HT-29 (cell line): ENCODE measurements at places on chromosomes 2 and 18. TPM values are rescaled to one million over a fixed set of nuclear protein-coding genes. Genes with fewer than 3 reads are reported as not detected.

Gene RSAD2
- 0.78 and 1.6 TPM in 2 replicates for total RNA-seq

DNA sequence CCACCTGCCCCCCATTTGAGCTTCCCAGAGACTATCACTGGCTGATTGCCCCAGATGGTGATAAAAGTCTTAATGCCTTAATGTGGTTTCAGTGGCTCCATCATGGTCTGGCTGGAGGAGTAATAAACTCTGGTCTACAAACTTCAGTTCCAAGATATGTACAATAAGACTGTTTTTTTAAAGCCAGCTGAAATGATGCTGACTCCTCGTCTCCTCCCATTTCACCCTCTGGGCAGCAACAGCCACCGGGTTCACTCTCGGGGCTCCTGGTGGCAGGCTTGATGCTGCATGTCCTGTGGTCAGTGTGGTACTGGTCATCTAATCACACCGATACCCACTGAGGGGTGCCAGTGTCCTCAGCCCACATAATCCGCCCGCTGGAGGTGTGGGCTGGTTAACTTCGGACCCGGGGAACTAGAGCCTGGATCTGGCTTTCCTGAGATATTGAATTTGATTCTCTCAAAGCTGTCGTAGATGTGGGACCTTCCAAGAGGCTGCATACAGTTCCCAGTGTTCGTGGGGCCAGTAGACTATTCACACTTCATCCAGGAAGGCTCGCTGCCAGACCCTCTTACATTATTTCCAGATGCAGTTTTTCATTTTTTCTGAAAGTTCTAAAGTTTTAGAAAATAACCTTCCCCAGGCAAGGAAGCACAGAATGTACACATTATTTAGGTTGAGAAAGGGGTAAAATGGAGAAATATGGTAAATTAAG is 95.3 kb downstream of the GALR1 start:
- DNase-seq = no peak

Gene RESP18
- not detected in 2 replicates for total RNA-seq

DNA sequence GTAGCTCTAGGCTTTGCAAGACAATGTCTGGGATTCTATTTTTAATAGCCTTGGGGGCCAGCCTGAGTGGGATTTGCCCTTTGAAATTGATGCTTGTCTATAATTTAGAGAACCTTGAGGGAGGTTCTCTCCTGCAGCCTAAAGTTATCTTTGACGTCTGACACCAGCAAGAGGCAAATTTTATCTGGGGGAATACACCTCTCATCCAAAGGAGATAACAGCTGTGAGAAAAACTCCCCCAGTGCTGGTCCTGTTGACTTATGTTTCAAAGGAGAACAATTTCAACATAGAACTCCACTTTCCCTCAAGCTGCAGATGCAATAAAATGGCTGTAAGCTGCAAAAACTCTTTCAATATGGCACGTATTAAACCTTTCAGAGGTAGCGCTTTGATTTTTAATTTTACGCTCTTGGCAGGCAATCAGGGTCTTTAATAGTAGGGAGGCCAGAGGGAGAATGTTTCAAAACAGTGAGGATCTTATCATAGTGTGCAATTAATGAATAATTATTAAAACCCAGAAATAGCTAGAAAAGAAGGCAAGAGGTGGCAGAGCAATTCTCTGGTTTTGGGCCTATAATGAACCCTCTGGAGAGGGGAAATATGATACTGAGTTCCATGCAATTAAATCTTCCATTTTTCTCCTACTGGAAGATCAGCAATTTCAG is 62.4 kb downstream of the LYPD1 start:
- DNase-seq = no peak

Gene DOK6
- not detected in 2 replicates for total RNA-seq

Gene PID1
- total RNA-seq = not detected in 2 replicates

DNA sequence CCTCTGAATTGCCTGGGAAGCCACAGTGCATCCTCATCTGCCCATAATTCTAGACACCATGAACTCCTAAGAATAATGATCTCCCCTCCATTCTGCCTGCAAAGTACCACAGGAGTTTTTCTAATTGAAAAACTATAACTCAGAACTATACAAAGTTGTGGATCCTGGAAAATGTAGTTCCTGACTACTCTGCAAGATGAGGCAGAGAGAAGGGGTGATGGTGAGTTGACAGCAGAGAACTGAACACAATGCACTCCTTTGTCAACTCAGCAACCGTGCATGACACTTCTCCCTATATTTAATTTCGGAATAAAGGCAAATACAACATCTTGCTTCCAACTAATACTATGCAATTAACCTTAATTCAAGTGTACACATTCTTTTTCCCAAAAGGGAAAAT is 471.1 kb upstream of the FAM98A start:
- no peak for DNase-seq

GRCh38 chr2:148306027-148306426 is 285.1 kb downstream of the MBD5 start:
- no peak for DNase-seq

DNA sequence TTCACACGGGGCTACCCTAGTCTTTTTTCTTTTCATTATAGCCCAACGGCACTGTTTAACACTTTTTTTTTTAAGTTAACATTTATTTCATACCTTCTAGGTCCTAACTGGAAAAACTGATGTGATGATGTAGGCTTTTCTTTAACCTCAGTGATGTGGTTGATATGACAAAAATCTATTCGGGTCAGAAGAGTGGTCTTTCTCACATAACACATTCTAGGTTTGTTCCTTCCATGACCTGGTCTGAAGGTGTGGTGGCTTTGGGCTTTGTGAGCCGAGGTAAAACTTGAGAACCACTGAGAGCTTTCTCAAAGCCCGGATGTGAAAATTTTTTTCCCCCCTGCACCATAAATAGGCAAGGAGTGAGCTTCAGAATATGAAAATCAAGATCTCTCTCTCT is 44.2 kb downstream of the GPD2 start:
- DNase-seq = no peak

- DNase-seq = no peak
These were observed 137.1 kb downstream of the COL6A3 start for GRCh38 chr2:237276716-237277490.

Gene KCNF1
- total RNA-seq = 0.66 and 0.94 TPM in 2 replicates

Gene STK11IP
- 28.1 and 28.8 TPM in 2 replicates for total RNA-seq

- DNase-seq = no peak
These were observed at the start of gene ASIC4 for GRCh38 chr2:219514196-219514761. Gene ASIC4, plus strand, starts transcription at chr2:219514482. Its CDS starts 243 bp downstream, at chr2:219514725.

Gene CHRNA1
- total RNA-seq = not detected in 2 replicates

DNA sequence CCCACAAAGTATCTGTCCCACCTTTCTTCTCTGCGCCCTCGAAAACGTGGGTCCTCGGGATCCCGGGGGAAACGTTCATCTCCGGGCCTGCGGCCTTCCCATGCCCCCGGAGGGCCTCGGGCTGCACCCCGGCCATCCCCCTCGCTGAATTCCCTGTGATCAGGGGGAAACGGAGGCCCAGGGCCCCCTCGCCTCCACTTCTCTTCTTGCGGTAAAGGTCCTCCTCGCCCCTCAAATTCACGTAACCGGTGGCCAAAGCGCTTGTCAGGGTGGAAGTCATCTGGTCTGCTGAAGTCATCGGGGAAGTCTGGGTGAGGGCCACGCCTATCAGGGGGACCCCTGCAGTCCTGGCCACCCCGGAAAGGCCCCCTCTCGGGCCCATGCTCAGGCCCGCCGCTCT is 12.3 kb downstream of the SFT2D3 start:
- DNase-seq = no peak

Gene WNT10A
- total RNA-seq = 14.9 and 18.7 TPM in 2 replicates

Gene DNMT3A
- total RNA-seq = 10.8 and 11.3 TPM in 2 replicates

GRCh38 chr2:205766779-205767359 is 84.6 kb downstream of the NRP2 start:
- DNase-seq = peak; percentile 71

DNA sequence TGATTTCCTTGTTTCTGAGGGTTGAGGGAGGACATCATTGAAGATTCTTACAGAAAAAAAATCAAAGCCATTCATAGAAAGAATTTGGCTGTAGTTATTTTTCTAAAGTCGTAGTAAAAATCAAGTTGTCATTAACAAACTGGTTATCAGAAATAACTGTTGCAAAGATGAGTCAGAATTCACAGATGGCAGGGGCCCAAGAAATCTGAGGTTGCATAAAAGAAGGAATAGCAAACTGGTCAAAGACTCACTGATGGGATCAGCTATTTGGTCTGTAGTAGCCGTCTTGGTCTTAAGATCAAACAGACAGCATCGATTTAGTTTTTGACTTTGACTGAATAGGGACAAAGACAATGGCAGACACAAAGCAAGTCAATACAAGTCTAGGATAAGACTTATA is 334.3 kb downstream of the FIGN start:
- peak; percentile 9 for DNase-seq

Gene TEX44
- not detected in 2 replicates for total RNA-seq

DNA sequence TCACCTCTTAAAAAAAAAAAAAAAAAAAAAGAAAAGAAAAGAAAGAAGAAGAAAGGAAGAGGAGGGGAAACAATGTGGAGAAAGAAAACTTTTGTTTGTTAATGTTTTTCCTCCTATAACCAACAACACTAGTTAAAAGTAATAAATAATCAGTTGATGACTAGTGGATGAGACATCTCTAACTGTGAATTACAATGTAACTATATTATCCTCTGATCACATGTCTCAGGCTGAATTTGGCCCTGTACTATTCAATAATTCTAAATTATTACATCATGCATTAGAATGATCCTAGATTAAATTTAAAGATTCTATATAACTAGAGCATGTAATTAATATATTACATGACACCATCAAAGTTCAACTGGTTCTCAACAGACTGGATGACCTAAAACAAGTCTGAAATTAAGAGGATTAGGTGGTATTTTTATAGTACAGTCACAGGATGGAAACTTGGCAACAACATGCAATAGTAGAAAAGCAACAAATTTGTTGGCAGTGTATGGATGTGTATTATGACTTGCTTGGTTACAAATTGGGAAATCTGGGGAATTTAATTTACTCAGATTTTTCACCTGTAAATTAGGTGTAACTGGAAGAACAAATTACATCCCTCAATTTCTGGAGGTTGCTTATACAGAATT is 269.3 kb upstream of the SETBP1 start:
- DNase-seq = no peak

Gene DCC
- not detected in 2 replicates for total RNA-seq

Gene CYP20A1
- total RNA-seq = 5.8 and 6.1 TPM in 2 replicates

DNA sequence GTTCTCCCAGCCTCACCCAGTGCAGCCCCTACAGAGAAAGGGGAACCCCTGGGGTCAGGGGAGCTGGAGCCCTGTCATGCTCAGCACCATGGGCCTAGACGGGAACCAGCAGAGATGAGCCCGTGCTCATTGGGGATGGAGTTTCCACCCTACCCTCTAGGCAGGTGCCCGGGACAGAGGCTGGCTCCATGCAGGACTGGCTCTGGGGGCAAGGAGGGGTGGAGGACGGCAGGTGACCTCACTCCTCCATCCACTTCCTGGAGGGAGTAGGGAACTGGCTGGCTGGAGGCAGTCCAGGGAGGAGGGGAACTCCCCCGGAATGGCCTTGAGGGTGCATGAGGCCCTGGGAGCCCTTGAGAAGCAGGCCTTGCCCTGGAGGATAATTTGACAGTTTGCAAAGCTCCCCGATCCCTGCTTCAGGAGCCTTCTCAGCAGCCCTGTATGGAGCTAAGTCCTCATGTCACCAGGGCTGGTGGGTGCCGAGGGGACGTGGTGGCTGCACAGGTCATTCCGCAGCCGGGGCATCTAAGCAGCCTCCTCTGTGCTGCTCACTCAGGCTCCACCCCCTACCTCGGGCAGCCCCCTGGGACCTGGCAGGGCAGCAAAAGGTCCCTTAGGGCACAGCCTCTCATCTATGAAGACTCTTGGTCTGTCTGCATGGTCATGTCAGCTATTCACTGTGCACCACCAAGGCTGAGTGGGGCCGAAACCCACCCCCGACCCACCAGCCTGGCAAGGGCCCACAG is 2.1 kb downstream of the NEURL3 start:
- no peak for DNase-seq

Gene ASTL
- 0.18 and 2.5 TPM in 2 replicates for total RNA-seq

DNA sequence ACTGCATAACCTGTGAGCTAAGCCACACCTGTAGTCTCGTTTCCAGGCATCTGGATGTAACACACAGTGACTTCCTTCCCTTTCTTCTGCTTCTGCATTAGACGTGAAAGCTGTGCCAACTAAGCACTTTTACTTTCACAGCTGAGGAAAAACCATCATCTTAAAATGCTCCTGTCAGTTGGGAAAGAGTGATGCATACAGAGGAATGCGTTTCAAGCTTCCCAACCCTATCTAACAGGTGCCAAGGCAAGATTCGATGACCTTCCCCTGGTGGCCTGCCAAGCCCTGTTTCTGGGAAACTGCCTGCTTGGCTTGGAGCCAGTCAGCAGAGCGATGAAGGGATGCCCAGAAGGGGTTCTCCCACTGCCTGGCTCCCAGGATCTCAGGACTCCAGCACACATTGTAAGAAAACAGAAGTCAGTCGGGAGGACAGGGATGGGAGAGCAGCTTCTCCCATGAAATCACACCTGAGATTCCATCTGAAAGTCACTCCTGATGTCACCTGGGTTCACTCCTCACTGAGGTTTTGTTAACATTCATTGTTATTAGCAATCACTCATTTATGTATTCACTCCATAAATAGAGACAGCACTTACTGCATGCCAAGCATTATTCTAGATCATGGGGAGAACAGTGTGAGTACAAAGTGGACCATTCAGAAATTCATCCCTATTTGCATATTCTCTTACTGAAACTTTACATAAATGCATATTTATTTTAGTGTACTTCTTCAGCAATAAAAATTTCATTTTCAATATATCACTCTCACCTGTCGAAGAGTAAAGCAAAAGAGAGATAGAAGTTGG is 64.1 kb downstream of the DTNA start:
- DNase-seq = no peak

DNA sequence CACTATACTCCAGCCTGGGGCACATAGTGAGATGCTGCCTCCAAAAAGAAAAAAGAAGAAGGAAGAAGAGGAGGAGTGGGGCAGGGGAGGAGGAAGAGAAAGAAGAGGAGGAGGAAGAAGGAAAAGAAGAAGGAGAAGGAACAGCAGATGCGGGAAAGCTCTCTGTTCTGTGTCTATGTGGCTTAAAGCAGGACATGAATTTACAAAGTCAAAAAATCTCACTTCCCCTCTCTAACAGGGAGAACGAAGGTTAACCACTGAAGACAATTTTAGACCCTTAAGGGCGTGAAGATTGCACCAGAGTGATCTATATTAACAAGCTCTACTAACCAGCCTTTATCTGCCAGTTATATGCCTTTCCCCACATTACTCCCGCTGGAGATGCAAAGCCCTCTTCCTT is 258.9 kb downstream of the METTL4 start:
- DNase-seq = no peak

Gene UGT1A10
- 140 and 150 TPM in 2 replicates for total RNA-seq

Gene DSG2
- 16.5 and 17.8 TPM in 2 replicates for total RNA-seq

Gene CYRIA
- not detected in 2 replicates for total RNA-seq

Gene TMEM131
- total RNA-seq = 8.7 and 14.1 TPM in 2 replicates

DNA sequence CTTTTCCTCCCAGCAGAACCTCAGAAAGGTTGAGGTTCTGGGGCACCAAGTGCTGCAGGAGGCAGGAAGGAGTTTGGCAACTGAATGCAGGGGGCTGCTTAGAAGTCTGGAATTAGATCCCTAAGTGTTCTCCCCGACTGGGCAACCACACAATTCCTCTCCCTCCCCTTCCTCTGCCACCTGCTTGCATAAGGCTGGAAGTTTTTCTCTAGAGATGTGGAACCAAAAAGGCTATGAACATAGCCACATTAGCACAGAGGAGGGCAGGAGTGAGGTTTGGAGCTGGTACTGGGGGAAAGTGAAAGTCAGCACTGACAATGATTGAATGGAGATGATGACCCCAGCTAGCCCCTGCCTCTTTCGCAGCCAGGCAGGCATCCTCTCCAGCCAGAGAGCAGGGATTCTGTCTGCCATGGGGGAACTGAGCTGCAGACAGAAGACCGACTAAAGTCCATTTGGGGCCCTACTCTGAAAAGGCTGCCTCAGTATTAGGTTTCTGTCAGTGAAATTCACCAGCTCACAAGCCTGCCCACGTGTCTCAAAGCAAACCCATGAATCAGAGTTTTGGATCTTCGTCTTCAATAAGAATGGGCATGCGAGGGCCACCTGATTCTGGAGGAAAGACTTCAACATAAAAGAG is 87.9 kb upstream of the ITGA6 start:
- DNase-seq = peak; percentile 41
